Fibroblast of skin of back (primary cell): ENCODE measurements at places on chromosomes 12 and 14.

- DNase-seq: no peak
Observed at GRCh38 chr12:68958322-68958721, 25.4 kb upstream of the CPM start.

- DNase-seq: no peak
Observed at GRCh38 chr14:59510966-59511365, 26.6 kb downstream of the JKAMP start.

DNA sequence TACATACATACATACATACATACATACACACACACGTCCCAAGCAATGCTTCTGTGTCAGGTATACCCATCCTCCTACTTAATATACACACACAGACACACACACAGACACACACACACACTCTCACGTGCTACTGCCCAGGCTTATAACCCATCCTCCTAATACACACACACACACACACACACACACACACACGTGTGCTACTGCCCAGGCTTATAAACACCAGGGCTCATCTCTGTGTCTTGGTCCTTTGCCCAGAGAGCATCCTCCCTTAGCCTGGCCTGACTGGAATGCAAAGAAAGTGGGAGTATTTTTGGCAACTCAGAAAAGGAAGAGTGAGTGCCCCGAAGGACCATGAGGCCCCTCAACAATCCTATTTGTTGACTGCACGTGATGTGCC is 129.0 kb downstream of the RBM19 start:
- no peak for DNase-seq

- peak; percentile 76 for DNase-seq
Observed at GRCh38 chr12:106245767-106246166, 2.1 kb downstream of the CKAP4 start.

GRCh38 chr14:71314717-71315116 is 407.5 kb downstream of the PCNX1 start:
- no peak for DNase-seq

- DNase-seq: no peak
Observed at GRCh38 chr12:111129149-111129767, 208.9 kb upstream of the MYL2 start.

DNA sequence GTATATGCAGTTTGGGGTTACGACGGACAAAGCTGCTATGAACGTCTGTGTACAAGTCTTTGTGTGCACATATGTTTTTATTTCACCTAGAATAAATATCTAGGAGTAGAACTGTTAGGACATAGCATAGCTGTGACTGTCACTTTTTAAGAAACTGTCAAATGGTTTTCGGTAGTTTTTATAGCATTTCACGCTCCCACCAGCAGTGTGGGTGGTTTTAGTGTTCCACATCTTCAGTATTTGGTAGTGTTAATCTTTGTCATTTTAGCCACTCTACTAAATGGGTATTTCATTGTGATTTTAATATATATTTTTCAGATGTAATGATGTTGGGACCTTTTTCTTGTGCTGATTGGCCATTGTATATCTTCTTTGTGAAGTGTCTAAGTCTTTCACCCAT is 109.1 kb upstream of the BCAT1 start:
- DNase-seq: no peak

GRCh38 chr12:118120579-118121363 is 15.2 kb upstream of the PEBP1 start:
- DNase-seq: peak; percentile 66

DNA sequence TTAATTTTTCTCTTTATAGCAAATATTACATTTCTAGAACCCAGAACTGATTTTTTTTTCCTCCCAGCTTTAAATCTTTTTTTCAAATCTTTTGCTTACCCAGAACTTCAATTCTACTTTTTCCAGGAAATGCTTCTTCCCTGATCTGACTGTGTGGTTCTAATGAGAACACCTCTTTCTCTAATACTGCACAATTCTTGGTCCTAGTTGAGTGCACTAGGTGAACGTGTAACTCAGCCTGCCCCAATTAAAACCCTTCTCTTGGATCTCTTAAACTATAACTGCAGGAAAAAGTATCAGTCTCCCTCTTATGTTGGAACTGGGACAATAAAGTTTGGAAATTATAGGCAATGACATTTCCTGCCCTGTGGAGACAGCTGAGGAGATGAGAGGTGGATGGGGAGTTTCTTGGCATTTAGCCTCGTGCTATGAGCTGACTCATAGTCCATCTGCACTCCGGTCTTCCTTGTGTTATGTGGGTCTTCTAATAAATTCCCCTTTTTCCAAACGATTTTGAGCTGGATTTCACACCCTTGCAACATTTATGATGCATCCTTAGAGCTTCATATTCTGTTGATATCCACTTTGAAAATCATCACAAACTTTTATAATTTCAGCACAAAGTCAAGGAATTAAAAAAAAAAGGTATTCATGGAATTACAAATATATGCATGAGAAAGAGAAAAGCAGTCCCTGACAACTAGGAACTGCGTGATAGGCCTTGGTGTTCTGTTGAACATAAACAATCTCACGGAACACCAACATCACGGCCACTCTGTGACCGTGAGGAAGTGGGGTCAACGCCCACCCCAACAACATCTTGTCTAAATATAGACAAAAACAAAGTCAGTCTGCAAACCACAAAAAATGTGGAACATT is 52.4 kb downstream of the BRMS1L start:
- peak; percentile 88 for DNase-seq

DNA sequence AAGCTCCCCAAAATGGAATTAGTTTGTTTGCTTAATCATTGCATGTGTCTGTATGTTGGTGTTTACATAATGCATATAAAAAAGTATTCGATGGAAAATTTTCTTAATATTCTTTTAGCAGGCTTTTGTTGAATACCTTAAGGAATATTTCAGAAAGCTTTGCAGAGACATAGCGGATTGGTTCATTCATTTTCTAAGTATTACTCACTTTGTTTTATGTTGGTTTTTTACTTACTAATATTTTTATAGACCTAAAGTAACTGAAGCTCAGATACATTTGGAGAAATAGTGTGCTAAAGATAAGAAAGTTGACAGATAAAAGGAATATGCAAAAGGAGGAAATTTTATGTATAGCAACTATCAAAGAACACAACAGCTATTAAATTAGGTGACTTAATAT is 191.0 kb downstream of the ERC1 start:
- DNase-seq: peak; percentile 66

- no peak for DNase-seq
Observed at GRCh38 chr12:3367750-3368444, 123.1 kb upstream of the PRMT8 start.

GRCh38 chr12:107992870-107993451 is 136.1 kb upstream of the WSCD2 start:
- DNase-seq: peak; percentile 24

DNA sequence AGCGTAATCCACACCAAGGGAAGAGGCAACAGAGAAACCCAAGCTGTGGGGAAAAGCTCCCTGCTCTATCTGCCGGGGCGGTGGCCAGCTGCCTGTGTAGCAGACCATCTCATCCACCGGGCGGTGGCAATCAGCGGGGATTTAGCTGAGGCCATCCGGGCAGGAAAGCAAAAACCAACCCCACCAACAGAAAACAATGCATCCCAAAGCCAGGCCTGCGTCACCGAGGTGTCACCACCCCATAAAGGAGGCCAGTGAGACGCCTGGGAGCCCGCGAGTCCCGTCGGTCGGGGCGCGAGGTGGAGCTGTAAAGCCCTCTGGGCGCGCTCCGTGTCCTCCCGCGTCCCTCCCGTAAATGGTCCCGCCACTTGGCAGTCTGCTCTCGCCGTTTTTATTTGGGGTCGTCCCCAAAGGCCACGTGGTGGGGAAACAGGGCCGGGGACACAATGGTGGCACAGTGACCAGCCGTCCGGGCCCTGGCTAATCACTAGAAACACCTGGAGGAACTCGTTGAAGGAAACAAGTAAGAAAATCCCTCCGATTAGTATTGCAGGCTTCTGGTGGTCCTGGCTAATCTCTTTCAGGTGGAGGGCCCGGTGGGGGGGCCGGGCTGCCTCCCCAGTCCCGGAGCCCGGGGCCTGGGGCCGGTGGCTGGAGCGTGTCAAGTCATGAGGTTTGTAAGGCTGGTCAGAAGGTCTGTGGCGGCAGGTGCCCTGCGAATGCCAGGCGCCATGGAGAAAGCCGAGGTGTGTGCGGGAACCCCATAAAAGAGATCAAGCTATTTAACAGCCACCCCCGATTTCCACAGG is 94.7 kb upstream of the GSC start:
- DNase-seq: no peak

DNA sequence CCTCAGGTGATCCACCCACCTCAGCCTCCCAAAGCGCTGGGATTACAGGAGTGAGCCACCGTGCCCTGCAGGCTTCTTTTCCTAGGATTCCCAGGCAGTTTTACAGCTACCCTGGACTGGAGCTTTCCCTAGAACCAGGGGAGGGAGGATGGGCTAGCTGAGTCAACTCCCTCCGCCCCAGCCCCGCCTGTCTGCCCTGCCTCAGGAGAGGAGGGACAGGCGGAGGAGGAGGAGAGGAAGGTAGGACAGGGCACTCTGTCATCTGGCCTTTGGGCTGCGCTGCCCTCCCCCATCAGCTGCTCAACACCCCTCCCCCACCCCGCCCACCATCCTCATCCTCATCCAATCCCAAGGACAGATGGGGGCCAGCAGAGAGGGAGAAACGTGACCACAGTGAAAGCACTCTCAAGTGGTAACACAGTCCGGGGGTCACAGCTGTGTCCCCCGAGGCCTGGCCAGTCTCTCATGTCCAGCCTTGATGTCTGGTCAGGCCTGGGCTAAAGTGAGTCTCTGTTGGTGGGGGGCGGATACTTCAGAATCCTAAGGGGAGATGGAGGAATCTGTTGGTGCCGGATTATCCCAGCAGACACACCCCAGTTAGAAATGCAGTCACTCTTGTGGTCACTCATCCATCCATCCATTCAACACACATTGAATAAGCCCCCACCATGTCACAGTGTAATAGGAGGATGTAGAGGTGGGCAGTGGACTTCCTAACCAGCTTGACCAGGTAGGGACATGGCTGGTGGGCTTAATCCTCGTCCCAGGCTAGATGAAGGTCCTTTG is 12.3 kb downstream of the FIGNL2 start:
- DNase-seq: no peak

DNA sequence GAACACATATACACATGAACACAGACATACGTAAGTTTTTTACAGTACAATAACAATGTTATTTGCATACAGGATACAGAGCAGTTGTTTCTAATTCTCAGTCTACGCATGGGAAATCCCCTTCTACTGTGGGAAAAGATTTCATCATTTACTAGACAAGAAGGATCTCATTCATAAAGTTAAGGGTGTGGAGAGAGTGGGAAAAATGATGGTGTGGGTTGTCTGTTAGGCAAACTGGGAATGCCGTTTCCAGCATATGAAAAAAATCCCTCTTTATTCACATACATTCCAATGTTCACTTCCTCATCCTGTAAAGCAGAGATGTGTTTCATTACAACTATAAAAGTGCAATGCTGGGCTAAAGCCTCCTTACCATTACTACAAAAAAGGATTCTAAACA is 120.9 kb downstream of the SINHCAF start:
- peak; percentile 49 for DNase-seq

DNA sequence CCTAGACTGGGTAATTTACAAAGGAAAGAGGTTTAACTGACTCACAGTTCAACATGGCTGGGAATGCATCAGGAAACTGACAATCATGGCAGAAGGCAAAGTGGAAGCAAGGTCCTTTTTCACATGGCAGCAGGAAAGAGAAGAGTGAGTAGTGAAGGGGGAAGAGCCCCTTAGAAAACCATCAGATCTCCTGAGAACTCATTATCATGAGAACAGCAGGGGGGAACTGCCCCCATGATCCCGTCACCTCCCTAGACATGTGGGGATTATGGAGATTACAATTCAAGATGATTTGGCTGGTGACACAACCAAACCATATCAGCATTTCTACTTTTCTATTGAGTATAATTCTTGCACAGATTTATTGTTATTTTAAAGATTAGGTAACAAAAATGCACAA is 822.1 kb upstream of the FLRT2 start:
- no peak for DNase-seq

DNA sequence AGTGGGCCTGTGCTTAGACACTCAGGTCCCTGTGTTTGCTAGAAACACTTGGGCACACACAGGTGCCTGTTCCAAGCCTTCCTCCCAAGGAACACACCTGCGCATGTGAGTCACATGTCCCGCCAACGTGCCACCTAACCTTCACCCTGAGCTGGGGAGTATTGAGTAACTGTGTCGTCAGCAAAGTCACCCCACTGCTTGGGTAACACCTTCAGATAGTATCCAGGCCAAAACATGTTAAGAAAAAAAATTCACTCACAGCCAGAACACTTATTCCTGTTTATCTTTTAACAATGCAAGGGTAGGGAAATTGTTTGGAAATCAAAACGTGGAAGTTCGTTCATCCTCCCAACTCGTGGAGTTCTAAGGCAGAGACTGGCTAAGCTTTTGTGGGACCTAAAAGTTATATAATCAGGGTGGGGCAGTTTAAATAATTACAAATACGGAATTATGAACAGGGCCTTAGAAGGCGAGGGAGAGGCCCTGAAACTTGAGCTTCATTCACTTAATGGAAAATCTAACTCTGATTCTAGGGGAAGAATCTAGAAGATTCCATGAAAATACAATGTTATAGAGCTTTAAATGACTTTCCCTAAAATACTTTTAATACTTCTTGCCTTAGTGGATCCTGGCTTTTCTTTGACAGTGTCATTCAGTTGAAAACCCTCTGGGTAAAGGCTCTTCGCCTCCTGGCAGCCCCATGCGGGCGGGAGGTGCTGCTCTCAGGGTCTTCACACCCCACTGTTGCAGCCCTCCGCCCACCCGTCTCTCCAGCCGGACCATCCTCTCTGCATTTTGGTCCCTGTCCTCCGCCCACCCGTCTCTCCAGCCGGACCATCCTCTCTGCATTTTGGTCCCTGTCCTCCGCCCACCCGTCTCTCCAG is 30.3 kb upstream of the ADIPOR2 start:
- DNase-seq: no peak

- DNase-seq: no peak
Observed at GRCh38 chr14:20498622-20499021, 6.7 kb upstream of the RNASE10 start.

GRCh38 chr12:32146074-32146873 is 39.6 kb downstream of the BICD1 start:
- DNase-seq: no peak

- DNase-seq: no peak
Observed at GRCh38 chr14:91038439-91038838, 22.0 kb downstream of the RPS6KA5 start.

- no peak for DNase-seq
Observed at GRCh38 chr14:90562652-90563051, 165.8 kb downstream of the CALM1 start.

- no peak for DNase-seq
Observed at GRCh38 chr12:116978791-116979508, 68.2 kb downstream of the FBXW8 start.

GRCh38 chr12:76692846-76693245 is 71.1 kb upstream of the ZDHHC17 start:
- peak; percentile 33 for DNase-seq

DNA sequence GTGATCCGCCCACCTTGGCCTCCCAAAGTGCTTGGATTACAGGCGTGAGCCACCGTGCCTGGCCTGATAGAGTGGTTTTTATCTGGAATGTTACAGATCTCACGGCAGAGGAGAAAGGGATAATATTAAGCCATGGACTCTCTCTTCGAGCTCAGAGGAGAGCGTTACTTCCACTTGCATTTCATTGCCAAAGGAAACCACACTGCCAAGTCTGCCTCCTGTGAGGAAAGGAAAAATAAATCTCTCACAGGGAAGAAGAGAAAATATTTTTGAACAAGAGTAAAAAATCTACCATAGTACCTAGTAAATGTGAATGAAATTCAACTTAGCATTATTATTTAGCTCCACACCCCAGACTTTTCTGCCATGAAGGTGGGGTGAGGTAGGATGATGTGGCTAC is 319.2 kb upstream of the PRICKLE1 start:
- no peak for DNase-seq

GRCh38 chr14:23432946-23433345 is 2.5 kb downstream of the MYH7 start:
- DNase-seq: no peak
